ENCODE measurements at places on chromosomes 7 and 10.

DNA sequence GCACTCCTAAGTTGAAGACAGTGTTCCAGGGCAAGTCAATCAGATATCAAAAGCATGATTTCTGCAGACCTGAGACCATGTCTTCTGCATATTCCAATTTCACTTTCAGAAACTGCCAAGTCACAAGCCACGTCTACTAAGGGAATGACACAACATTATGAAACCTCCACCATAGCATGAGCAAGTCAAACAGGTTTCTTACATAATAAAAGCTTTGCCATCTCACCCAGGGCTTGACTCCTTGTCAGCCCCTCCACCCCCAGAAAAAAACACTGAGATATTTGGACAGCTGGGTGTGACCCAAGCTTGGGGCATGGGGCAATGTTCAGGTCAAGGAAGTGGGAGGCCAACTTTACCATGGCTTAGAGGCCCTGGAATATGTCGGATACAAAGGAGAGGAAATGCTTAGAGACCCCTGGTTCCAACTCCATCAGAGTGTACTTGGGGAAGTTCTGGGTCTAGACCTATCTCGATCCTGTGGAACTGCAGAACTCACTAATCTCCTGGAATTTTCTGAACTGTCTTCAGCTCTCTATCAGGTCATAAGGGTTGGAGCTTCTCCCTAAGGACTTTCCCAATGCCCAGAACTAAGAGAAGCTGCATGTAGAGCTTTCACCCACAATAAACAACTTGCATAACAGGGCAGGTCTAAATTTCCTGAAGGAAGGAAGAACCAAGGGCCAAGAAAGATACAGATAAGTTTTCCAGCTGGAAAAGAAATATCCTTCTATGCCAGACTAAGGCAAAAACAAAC is 80.6 kb upstream of the NAMPT start:
- no peak for DNase-seq

DNA sequence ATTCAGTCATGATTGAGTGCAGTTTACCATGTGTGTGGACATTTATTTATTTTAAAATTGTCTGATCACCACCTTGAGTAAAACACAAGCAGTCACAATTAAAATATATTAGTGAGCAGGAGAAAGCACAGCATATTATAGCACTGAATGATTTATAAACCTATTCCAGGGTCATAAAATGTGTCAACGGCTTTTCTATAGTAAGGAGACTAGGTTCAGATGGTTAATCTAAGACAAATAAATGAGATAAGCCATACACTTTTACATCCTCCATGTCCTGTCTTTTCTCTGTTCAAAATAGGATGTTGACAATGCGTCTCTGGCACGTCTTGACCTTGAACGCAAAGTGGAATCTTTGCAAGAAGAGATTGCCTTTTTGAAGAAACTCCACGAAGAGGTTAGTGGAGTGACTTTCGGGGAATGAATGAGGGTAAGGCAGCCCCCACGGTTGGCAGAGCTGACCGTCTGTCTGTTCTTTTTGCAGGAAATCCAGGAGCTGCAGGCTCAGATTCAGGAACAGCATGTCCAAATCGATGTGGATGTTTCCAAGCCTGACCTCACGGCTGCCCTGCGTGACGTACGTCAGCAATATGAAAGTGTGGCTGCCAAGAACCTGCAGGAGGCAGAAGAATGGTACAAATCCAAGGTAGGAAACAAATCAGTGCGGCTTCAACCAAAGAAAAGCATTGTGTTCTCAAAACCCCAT is 5.4 kb downstream of the VIM start:
- no peak for DNase-seq

DNA sequence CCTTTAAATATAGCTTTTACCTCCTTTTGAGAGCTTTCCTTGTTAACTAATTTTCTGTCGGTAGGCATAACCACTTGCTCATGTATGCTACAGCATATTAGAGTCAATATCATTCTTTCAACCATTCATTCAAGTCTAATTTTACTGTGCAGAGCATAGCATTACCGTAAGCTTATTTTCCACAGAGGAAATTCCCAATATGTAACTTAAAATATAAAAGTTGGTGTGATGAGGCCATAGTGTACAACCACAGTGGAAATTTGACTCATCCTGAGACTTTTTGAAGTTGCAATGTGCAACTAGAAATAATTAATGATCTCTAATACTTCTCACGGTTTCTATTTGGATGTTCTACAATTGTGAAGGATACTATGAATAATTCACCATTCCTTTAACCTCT is 80.6 kb upstream of the KLF6 start:
- DNase-seq, result no peak

GRCh38 chr10:48485711-48486110 is 119.2 kb downstream of the ARHGAP22 start:
- DNase-seq, result no peak

DNA sequence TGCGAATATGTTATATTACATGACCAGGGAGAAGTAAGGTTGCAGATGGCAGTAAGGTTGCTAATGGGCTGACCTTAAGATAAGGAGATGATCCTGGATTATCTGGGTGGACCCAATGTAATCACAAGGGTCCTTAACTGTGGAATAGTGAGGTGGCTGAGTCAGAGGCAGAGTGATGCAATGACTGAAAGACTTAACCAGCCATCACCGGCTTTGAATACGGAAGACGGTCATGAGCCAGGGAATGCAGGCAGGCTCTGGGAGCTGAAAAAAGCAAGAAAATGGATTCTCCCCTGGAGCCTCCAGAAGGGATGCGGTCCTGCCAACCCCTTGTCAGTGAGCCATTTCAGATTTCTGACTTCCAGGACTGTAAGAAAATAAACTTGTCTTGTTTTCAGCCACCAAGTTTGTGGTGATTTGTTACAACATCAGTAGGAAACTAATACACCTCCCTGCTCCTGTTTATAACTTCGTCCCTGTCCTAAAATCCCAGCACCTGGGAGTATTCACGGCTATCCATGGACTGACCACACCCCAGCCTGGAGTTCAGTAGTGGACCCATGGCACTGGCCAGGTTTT is 4.6 kb upstream of the C10orf95 start:
- DNase-seq, result no peak

DNA sequence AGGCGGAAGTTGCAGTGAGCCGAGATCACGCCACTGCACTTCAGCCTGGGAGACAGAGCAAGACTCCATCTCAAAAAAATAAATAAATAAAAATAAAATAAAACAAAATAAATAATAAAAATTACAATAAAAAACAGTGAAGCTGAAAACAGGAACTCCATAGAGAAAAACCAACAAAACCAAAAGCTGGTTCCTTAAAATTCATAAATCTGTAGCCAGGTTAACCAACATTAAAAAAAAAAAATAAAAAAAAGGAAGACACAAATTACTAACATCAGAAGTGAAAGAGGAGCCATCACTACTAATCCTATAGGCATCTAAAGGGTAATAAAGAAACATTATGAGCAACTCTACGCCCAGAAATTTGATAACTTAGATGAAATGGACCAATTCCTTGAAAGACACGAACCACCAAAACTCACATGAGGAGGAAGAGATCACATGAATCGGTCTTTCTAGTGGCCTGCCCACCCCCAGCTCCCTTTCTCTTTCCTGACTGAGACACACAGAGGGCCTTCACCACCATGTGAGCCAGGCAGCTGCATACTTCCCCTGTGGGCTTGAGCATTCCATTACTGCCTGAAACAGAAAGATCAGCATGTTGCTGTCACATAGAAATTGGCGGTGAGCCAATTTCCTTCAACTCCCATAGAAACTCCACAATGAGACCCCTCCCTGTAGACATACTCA is 208.7 kb downstream of the MAD1L1 start:
- DNase-seq, result no peak

GRCh38 chr7:92200791-92201190 is 21.8 kb upstream of the LRRD1 start:
- DNase-seq, result no peak

- no peak for DNase-seq
Observed at GRCh38 chr7:25949736-25950487, 202.1 kb upstream of the NFE2L3 start.

- peak; percentile 21 for DNase-seq
Observed at GRCh38 chr10:58781873-58782488, 269.3 kb downstream of the BICC1 start.

- DNase-seq, result no peak
Observed at GRCh38 chr10:133415752-133416151, 8.7 kb downstream of the SPRN start.

DNA sequence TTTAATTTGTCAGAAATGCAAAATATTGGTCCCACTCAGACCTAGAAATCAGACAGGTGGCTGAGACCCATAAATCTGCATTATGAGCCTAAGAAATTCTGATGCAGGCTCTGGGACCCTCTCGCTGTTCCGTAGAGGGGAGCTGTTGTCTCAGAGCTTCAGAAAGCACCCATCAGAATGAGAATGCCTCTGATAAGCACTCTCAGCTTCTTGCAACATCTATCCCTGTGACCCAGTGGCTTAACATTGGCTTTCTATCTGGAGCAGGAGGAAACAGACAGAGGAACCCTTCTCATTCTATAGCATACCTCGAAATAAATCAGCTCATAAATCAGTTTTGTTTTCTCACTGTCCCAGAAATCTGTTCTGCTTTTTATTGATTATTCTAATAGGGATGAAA is 184.6 kb upstream of the SP4 start:
- DNase-seq, result no peak

GRCh38 chr7:35370687-35371086 is 116.8 kb upstream of the TBX20 start:
- no peak for DNase-seq

GRCh38 chr7:7967886-7968543 is 581 bp upstream of the GLCCI1 start:
- DNase-seq, result no peak

GRCh38 chr10:118017850-118018249 is 28.9 kb downstream of the RAB11FIP2 start:
- DNase-seq, result no peak

- no peak for DNase-seq
Observed at GRCh38 chr10:132627666-132628531, 90.3 kb downstream of the INPP5A start.

GRCh38 chr10:36538953-36539586 is 586.3 kb upstream of the ANKRD30A start:
- no peak for DNase-seq

DNA sequence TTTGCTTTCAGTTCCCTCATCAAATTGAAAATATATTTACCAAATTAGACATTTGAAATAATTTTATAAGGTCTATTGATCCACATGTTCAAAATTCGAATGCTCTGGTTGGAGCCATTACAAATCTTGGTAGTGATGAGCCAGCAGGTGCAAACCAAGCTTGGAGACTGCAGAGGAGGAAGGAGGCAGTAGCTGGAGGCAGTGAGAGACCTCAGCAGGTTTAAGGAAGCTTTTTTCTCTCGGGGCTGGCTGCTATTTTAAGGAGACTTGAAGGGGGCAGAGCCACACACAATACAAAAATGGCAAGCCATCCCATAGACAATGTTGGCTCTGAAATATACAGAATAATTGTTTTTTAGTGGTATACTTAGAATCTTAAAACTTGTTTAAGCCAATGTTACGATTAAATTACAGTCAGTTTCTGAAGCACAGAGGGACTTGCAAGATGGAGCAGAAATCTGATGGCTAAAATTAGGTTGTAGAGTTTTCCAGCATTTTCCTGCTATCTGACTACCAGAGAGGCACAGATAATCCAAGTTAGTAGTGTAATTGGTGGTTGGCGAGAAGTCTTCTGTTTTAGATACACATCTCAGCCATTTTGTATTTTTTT is 185.8 kb downstream of the SNX10 start:
- DNase-seq, result no peak

DNA sequence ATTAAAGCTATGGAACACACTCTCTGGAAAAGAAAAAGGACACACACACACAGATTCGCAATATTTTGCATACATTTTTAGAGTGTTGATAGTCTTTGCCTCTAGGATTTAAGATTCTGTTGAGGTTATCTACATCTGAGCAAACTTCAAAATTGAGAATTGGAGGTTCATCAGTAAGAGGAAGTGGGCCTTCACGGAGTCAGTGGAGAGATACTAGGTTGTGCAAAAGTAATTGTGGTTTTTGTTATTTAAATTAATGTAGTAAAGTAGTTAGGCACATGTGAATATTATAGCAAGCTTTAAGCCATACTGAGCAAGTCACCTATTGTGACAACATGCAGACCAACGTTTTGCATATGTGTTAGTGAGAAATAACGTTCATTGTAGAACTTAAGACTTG is 19.8 kb upstream of the NXPH1 start:
- no peak for DNase-seq

DNA sequence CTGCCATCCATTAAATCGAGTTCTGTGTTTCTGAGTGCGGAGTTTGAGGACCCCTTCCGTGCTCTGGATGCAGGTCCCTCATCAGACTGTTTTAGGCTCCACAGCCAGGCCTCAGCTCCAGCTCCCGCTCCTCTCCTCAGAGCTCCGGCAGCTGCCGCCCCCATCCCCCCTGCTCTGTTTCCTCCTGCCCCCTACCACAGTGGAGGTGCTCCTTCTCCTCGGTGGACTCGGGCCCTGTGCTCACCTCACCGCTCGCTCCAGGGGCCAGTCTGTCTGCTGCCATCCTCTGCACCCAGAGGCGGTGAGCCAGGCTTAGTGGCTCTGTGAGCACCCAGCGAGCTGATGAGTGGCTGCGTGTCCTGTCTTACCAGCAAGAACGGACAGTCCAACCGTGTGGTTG is 21.4 kb upstream of the PRKAR1B start:
- DNase-seq, result no peak

- no peak for DNase-seq
Observed at GRCh38 chr10:86303626-86304025, 63.0 kb downstream of the GRID1 start.

DNA sequence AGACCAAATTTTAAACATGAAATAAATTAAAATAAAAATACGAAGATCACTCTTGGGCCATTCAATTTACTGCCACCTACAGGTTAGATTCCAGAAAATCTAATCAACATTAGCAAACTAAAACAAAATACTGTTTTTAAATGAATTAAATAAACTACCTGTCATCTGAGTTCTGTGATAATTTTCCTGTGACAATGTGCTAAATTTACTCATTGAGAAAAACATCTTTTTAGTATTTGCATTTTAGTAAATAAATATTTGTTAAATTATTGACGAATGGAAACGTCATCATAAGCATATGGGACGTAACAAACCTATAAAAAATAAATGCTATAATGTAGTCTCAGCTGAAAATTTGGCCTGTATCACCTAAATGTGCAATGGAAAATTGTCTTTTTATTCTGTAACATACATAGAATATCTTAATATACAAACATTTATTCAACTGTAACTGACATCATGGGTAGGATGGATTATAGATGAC is 72.1 kb downstream of the ITGB8 start:
- DNase-seq, result no peak

- no peak for DNase-seq
Observed at GRCh38 chr10:71772832-71773220, 494 bp downstream of the VSIR start.

GRCh38 chr10:66321723-66322665 is 603.8 kb upstream of the LRRTM3 start:
- no peak for DNase-seq

GRCh38 chr10:79004311-79004710 is 64.5 kb upstream of the ZMIZ1 start:
- DNase-seq, result no peak

- DNase-seq, result peak; percentile 54
Observed at GRCh38 chr7:141053626-141054025, 20.2 kb upstream of the TMEM178B start.

GRCh38 chr10:118139321-118139720 is 92.6 kb upstream of the RAB11FIP2 start:
- no peak for DNase-seq
